ENCODE measurements at places on chromosomes 6 and 20.

DNA sequence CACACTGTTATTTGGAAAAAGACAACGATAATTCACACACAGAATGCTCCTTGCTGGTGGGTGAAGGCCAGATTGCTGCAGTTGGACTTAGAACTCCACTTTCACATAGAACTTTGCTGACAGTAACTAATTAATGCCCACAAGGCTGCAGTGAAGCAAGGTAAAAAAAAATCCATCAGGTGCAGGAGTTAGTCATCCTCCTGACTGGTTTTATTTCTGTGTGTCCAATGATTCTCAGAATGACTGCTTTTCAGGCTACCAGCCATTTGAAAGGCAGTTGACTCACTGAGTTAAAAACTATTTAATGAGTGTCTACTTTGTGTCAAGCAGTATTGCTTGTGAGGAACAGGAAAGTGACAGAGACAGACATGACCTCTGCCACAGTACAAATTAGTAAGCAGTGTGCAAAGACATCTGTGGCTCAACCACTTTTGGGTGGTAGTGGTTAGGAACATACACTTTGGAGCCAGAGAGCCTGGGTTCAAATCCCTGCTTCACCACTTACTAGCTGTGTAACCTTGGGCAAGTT lies 41.9 kb downstream of the ELOVL5 start:
- DNase-seq = peak; percentile 11

DNA sequence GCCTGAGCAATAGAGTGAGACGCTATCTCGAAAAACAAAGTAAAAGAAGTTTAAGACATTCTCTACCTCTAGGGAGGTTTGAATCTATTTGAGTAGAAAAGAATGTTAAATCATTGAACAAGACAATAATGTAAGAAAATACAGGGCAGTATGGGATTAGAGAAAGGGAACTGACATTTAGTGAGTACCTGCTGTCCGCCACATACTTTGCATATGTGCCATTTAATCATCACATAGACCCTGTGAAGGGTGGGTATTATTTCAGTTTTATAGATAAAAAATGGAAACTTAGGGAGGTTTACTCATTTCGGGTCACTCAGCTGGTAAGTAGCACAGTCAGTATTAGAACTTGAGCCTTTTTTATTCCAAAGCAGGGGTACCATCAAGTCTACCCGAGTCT lies 31.4 kb downstream of the STK4 start:
- DNase-seq = no peak

GRCh38 chr6:73969971-73970970 lies 274.3 kb downstream of the CD109 start:
- no peak for DNase-seq

- DNase-seq = no peak
These were observed 413.7 kb upstream of the SULF2 start for GRCh38 chr20:48198929-48199451.

- no peak for DNase-seq
These were observed 68.0 kb downstream of the PPP1R3G start for GRCh38 chr6:5153186-5153585.

DNA sequence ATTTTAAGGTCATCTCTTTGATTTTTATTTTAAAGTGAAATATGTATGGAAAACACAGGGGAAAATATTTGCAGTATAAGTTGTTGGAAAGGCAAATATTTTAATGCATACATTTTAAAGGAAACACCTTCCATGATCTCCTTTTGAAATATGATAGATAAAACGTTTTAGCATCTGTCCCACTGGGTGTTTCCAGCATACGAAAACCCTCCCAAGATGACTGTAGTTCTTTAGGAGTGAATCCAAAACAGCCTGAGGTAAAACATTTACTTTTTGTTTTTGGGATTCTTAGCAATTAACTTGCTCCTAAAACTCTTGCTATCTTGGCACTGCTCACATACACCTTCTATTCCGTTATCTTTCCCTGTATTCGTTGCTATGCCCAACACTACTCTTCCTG lies 210.0 kb downstream of the EPHA7 start:
- no peak for DNase-seq

DNA sequence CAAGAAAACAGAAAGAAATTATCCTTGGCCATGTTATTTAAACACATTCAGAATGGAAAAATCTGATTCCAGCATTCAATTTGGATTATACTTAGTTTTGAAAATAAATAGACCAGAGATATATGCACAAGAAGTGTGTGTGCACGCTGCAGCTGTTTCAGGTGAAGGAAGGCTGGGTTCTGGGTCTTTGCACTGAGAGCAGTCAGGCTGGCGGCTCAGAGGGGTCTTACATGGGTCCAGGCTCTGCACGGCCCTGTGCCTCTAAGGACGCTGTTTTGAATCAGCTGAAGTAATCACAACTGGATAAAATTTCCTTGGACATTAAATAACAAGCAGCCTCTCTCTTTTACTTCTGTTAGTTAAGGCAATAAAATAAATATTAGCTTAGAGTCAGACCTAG lies 31.8 kb downstream of the GCLC start:
- no peak for DNase-seq

- no peak for DNase-seq
These were observed 87.1 kb downstream of the CEBPB start for GRCh38 chr20:50277460-50278376.

DNA sequence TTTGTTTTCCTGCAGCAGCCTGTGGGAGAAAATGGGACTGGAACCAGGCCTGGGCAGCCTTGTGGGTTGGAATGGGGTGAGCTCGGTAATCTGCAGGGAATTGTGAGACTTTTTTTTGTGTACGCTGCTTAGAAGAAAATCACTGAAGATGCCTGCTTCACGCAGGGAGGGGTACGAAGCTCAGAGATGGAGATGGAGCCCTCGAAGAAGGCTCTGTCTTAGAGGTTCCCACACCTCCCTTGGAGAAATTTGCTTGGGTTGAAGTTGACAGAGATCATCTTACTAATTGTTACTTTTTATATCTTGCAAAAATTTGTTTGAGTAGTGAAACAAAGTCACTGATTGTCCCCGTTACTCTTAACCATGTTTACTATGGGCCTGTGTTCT lies 894 bp downstream of the PYGB start:
- DNase-seq = no peak

GRCh38 chr6:36301781-36302180 lies 31.9 kb downstream of the PNPLA1 start:
- no peak for DNase-seq

- DNase-seq = no peak
These were observed 351.0 kb downstream of the BCKDHB start for GRCh38 chr6:80457439-80457933.

GRCh38 chr6:133637436-133637835 lies 251.5 kb upstream of the TCF21 start:
- DNase-seq = no peak

DNA sequence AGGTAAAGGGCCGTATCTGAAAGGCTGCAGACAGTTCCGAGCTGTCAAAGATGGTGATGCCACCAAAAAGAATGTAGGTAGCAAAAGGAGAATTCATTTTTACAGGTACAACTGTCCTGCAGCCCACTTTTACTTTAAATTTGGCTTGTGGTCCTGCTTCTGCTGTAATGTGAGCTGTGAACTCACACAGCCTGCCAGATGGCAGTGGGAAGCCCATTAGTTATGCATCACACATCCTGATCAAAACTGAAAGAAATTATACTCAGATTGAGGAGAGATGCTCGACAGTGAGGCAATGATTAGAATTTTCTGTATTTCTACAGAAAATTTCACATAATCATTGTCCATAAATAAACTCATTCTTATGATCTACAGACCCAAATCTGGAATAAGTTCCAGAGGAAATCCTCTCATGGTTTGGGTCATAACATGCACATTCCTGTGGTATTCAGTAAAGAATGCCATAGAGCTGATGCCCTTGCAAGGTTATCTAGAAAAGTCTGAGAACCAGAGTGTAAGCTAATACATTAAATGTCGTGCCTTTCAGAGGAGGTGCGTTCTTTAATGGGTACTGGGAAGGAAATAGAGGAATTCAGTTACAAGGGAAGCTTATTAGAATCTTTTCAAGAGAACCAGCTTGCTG lies 23.9 kb upstream of the E2F3 start:
- DNase-seq = no peak

GRCh38 chr6:16681260-16681873 lies 79.9 kb downstream of the ATXN1 start:
- DNase-seq = peak; percentile 85

GRCh38 chr6:76264468-76264867 lies 192.0 kb upstream of the IMPG1 start:
- no peak for DNase-seq

DNA sequence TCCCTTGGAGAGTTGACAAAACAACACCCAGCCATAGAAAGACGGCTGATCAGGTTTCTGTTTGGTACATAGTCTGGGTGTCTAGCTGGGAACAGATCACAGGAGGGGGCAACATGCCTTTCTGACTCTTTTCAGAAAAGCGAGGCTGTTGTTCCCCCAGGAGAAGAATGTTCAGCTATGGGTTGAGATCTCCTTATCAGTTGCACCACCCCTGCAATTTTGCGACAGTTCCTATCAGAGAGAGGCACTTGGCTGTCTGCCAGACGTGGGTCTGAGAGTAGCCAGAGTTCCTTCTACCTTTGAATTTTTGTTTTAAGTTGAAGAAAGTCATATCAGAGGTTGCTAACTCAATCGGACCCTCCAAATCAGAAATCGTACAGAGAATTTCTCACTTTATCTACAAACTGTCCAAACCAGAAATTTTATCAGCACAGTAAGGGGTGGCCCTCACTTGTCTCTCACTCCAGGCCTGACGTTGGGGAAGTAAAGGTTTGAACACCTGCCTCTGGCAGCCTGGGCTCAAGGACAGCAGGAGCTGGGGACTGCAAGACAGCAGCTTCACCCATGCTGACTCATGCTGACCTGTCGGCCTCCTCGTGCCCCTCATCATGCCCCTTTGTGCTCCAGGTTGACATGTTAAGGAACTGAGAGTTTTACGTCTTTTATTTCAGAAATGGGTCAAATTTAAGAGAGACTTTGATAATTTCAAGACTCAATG lies 42.3 kb downstream of the TMC2 start:
- no peak for DNase-seq

- DNase-seq = no peak
These were observed 430.3 kb upstream of the SULF2 start for GRCh38 chr20:48215536-48215935.

DNA sequence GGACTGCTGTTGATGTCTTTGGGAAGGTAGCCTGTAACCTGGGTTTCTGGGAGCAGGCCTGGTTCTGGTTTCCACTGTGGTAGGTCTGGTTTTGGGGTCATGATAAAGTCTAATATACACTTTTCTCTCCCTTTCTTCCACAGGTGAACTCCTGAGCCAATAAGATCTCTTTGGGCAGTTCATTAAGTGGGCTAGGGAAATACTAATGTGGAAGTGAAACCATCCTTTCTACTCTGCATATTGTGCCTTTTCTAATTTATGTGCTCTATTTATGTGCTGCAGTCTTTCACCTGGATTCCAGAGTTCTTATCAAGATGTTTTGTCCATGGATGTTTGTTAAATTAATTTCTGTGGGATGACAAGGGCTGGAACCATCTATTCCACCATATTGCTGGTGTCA lies 165.7 kb upstream of the PTPRK start:
- no peak for DNase-seq

GRCh38 chr6:154458565-154459470 lies 51.7 kb downstream of the CNKSR3 start:
- no peak for DNase-seq

GRCh38 chr6:2433711-2434110 lies 188.3 kb upstream of the GMDS start:
- DNase-seq = peak; percentile 3

DNA sequence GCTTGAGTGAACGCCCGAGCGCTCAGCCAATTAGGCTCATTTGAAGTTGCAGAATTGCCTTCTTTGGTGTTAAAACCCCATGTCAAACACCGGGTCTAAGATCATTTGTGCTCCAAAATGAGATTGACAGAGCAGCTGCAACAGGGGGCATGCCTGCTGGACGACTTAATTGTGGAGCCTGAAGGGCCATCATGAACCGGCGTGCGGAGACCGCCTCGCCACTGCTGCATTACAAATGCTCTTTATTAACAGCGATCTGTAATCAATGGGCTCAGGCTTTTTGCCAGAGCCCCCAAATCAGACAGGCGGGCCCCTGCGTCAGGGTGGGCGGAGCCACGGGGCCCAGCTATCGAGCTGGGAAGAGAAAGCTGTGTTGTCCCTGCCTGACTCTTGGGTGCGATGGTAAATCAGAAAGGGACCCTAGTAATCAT lies 183.2 kb downstream of the SIM1 start:
- DNase-seq = no peak

DNA sequence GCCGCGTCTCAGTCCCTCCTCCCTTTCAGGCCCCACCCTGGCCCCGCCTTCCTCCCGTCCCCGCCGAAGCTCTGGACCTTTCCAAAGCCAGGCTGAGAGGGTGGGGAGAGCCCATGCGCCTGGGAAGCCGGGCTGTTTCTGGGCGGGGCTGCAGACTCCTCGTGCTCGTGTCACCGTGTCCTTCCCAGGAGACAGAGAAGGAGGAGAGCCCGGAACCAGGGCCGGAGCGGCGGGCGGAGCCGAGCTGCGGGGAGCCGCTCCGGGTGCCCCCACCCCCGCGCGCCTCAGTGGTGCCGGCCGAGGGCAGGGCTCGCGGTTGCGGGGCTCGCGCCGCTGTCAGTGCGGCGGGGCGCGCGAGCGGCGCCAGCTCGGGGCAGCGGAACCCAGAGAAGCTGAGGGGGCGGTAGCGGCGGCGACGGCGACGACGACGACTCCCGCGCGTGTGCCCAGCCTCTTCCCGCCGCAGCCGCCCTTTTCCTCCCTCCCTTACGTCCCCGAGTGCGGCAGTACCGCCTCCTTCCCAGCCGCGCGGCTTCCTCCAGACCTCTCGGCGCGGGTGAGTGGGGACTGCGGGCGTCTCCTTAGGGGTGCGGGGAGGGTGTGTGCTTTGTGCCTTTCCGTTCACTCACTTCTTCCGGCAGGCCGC lies at the start of gene RALY:
TSS of gene RALY (plus strand) at position 336 of the 646 bp plus-strand sequence. CDS start 78,164 bp downstream, outside the sequence.
- peak; percentile 86 for DNase-seq

- no peak for DNase-seq
These were observed 54.4 kb upstream of the RNF24 start for GRCh38 chr20:4069751-4070150.

GRCh38 chr6:5471637-5472398 lies 210.5 kb downstream of the FARS2 start:
- no peak for DNase-seq
